ENCODE measurements at places on chromosomes 2 and 18.

- no peak for DNase-seq
Observed at GRCh38 chr2:16103614-16104314, 163.4 kb downstream of the MYCN start.

- peak; percentile 32 for DNase-seq
Observed at GRCh38 chr18:50973367-50974126, 5.7 kb downstream of the ELAC1 start.

GRCh38 chr18:36649205-36649604 is 179.6 kb downstream of the TPGS2 start:
- no peak for DNase-seq

DNA sequence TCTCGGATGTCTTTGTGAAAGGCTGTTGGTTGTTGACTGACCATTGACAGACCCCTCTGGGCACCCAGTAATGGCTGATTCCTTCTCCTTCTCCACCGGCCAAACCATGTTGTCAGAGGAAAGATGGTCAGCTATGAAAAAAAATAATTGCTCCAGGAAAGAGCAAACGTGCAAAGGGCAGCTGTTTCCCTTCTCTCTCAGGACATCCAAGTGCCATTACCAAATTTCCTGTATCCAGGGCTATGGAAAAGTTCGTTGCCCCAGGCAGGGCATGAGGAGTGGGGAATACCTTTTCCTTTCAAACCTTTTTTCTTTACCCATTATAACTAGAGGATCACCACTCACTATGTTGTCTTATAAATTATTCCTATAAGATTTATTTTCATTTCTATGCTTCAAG is 321.5 kb upstream of the HNRNPA3 start:
- DNase-seq: no peak

- peak; percentile 13 for DNase-seq
Observed at GRCh38 chr2:146388757-146389156, 1456.1 kb upstream of the ACVR2A start.

DNA sequence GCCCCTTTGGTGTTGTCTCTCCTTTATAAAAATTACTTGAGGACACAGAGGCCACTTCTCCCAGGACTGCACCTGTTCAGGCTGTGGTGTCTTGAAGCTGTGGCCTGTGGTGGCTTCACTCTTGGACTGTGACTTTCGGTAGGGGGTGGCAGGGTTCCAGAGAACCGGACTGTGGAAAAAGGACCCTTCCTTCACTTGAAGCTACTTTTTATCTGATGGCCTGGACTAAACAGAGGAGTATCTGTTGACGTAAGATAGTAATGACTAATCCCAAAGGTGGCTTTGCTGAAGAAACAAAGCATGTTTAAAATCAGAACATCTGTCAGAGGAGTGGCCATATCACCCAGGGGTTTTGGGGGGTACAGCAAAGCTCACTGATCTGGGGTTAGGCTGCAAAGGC is 60.8 kb downstream of the CENPO start:
- peak; percentile 20 for DNase-seq

DNA sequence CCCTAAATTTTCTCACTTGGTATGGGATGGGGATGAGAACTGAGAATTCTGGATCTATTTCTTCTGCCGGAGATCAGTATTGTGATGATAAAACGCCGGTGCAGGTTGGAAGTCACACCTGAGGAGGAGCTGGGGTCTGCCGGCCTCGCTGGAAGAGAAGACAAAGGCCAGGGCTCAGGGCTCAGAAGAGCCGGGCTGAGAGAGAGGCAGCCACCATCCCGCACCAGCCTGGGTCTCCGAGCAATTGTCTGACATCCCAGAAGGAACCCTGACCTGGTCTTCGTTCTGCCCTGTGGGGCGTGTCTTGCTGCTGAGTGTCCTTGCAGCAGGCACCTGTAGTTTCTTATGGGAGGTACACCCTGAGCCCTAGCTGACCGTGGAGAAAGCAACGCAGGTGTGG is 31.4 kb upstream of the SALL3 start:
- DNase-seq: no peak

DNA sequence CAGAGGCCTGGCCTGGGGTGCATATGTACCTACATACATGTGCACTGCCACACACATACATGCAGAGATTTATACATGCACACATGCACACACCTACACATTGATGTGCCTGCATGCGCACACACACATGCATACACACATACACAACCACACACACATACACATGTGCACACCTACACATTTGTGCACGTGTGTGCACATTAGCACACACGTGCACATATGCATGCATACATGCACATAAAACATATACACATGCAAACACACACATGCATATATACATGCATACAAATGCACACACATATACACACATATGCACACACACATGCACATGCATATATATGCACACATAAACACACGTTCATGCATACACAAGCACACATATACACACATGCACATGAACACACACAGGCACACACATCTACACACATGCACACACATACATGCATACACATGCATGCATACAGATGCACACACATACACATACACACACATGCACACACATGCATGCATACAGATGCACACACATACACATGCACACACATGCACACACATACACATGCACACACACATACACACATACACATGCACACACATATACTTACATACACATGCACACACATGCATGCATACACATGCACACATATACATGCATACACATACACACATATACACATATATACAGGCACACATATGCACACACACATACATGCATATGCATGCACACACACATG is 23.6 kb upstream of the OTOS start:
- DNase-seq: no peak

DNA sequence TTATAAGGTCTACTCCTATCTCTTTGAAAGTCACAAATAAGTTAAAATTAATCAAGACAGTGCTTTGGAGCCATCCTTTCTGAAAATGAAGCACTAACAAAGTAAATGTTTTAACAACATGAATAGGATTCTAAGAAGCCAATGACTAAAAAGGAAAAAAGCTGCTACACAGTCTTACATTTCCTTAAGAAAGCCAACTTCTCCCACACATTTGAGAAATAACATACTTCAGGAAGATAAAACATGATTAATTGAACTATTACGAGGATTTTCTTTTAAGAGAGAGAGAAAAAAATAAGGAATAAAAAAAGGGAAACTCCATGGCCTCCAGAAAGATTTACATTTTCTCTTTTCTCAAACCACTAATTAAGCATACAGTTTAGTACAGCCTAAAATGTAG is 113.1 kb downstream of the GCA start:
- no peak for DNase-seq

GRCh38 chr18:11115276-11115675 is 34.1 kb downstream of the PIEZO2 start:
- peak; percentile 7 for DNase-seq

DNA sequence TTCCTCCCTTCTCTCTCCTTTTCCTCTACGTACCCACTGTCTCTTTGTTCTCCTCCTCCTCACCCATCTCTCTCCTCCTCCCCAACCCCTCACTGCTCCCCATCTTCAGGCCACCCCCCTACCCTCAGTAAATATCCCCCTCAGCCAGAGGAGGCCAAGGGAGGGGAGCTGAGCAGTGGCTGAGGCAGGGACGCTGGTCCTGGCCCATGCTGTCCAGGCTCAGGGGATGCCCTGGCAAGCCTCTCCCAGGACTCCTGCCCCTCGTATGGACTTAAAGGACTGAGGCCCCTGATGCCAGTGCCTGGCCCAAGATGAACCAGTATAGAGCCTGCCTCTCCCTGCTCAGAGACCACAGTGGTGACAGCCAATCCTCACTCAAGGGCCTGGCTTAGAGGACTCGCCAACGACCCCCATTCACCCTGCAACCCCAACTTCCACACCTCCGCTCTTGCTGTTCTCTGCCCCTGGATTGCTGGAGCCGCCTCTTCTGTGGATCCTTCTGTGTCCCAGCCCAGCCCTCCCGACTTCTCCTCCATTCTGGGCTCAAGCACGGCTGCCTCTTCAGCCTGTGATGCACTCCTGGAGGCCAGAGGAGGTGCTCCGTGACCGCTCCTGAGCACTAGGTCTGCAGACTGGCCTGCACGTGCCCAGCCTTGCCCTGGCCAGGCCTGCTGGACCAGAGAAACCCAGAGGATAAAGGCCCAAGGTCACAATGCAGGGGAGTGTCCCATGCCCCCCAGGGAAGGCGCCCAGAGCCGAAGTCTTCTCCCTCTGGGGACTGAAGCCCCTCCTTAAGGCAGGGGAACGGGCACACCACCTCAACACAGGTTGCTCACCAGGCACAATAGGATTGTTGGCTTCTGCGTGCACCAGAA is 9.5 kb upstream of the DUSP2 start:
- DNase-seq: no peak

GRCh38 chr2:210955591-210955990 is 399.2 kb downstream of the CPS1 start:
- peak; percentile 79 for DNase-seq

- peak; percentile 10 for DNase-seq
Observed at GRCh38 chr18:42296723-42297122, 341.7 kb downstream of the PIK3C3 start.

GRCh38 chr2:216991563-216991962 is 131.7 kb upstream of the TNP1 start:
- DNase-seq: peak; percentile 3

- no peak for DNase-seq
Observed at GRCh38 chr18:33851546-33852078, 273.6 kb downstream of the ASXL3 start.

DNA sequence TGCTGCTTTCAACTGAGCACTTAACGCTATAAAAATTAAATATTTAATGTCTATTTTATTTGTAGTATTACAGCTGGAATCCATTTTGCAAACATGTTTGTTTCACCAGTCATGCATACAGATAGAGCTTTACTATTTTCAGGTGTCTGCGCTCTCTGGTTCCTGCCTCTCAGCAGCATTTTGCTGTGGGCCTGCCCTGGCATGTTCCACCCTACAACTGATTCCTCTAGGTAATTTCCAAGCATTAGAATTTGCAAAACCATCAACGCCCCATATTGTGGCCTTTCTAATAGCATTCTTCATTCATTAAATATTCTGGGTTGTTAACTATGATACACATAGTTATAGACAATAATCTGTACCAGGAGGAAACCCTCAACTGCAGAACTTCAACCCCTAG is 266.4 kb upstream of the DLGAP1 start:
- DNase-seq: no peak

- no peak for DNase-seq
Observed at GRCh38 chr2:194567661-194568017, 1089.4 kb upstream of the SLC39A10 start.

- no peak for DNase-seq
Observed at GRCh38 chr2:85506768-85507181, 32.2 kb upstream of the MAT2A start.

DNA sequence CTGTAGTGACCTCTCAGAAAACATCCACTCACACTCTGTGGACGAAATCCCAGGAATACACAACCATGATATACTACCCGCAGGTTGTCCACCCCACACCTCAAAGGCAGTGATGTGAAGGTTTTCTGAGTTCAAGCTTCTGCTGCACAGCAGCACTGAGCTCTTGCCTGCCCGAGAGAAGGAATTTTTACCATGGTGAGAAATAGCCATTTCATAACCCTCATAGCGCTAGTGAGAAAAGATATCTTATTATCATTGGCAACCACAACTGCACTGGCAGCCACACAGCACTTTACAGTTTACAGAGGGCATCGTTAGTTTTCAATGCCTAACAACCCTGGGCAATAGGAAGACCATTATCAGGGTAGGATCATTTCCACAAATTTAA is 36.9 kb downstream of the NAPG start:
- no peak for DNase-seq

DNA sequence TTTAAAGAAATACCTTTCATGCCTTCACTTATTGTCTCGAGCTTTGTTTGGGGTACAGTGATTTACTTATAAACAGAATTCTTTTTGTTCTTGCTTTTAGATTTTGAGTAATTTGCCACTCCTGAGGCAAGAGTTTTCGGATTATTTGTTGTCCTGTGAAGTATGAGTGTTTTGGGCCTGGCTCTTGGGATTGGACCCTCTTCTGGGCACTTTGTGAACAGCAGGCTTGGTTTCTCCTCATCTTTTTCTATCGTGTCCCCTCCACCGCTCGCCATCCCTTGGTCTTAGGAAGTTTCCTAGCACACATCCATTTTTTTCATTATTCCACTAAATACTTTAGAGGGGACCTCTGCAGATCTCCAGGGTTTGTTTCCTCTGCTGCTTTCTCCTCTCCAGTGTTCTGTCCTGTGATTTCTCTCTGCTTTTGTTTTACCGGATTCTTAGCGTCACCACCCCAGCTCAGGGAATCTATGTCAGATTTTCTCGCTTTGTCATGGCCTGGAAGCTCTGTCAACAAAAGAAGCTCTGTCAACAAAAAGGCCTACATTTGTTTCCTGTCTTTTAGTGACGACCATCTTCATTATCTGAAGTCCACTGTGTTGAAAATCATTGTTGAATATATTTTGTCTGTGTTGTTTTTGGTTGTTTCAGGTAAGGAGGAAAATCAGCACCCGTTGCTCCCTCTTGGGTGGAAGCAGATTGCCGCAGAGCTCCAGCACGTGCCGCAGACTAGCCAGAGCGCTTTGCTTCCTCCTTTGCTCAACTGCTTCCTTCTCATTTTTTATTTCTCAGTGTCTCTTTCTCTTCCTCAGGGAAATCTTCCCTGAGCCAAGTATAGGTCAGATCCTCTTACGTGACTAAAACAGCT is 27.8 kb downstream of the ANKRD62 start:
- DNase-seq: peak; percentile 9

GRCh38 chr2:104702031-104702850 is 151.7 kb upstream of the POU3F3 start:
- DNase-seq: no peak

- no peak for DNase-seq
Observed at GRCh38 chr2:199756211-199756610, 94.8 kb downstream of the FTCDNL1 start.

DNA sequence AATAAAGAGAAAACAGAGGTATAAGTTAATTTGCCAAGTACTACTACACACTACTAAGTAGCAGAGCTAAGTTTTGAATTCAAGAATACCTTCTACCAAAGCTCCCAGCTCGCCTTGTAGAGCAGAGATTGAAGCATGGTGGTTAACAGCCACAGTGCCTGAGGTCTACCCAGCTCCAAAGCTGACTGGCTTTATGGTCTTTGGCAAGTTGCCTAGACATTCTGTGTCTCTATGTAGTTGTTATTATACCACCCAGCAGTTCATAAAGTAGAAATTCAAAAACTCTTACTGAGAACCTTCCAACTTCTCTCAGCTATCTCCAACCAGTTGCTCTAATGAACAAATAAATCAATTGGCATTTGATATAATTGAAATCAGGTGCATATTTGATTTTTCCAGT is 87.8 kb downstream of the PDE11A start:
- DNase-seq: no peak

- no peak for DNase-seq
Observed at GRCh38 chr2:109422758-109423500, 190.8 kb downstream of the SEPTIN10 start.

DNA sequence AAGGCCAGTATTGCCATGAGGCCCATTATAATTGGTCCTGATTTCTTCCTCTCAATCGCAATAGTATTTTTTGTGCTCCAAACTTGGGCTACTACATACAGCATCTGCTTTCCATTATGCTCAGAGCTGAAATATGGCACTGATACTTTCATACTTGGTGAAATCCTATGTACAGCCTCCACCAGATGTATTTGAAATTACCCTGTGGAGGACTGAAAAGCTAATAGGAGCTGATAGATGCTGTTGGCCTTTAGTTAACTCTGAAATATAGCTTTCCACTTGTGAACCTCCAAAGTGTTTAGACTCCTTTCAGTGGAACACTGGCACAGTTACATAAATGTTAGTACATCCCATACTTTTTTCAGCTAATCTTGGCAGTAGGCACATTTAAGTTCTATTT is 205.7 kb downstream of the NEDD4L start:
- no peak for DNase-seq

GRCh38 chr2:5740053-5740452 is 47.9 kb downstream of the SOX11 start:
- no peak for DNase-seq

GRCh38 chr2:28101892-28102291 is 211.4 kb downstream of the BABAM2 start:
- DNase-seq: peak; percentile 56

All from cardiac fibroblast (primary cell).